Astrocyte of the cerebellum (primary cell): ENCODE measurements at places on chromosomes 5 and 9.

DNA sequence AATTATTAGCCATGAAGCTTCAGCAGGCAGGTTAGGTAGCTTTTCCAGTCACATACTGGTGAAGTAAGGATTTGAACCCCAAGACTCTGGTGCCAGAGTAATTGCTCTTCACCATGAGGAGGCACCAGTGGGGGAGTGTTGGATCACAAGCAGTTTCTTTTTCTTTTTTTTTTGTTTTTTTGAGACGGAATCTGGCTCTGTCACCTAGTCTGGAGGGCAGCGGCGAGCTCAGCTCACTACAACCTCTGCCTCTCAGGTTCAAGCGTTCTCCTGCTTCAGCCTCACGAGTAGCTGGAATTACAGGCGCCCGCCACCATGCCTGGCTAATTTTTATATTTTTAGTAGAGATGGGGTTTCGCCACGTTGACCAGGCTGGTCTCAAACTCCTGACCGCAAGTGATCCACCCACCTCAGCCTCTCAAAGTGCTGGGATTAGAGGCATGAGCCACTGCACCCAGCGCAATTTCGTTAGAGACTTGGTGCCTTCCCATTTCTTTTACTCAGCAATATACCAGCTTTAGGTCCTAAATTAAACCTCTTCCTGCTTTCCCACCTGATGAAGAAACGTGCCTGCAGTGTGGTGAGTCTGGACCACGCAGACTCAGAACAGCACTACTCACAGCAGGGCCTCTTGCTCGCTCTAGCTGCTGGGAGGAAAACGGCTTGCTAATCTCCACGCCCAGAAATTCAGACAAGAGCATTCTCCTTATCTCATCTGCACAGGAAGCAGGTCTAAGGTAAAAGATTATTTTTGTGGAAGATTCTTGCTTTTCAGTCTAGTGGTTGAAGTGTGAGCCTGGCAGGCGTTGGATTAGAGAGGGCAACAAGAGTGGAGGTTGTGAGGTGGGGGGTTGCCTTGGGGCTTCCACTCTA, at the start of gene S100Z:
Gene S100Z (plus strand): TSS at position 596 of the 873 bp plus-strand sequence. CDS start 25,346 bp downstream, outside the sequence.
- no peak for DNase-seq

DNA sequence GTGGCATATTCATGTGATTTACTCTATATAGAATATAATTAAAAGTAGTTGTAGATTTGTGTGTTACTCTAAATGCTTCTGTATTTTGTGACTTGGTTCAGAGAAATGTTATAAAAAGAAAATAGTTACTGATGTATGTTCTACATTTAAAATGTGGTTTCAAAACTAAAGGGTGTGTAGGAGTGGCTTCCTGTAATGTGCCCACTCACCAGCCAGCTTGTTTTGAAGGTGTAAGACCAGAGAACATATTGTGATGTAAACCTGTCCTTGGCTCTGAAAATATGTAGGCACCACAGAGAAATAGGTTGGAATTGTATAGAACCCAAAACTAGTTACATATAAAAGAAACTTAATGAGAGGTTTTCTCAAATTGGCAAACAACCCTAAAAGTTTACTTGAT, 51.2 kb upstream of the ARRDC3 start:
- no peak for DNase-seq

DNA sequence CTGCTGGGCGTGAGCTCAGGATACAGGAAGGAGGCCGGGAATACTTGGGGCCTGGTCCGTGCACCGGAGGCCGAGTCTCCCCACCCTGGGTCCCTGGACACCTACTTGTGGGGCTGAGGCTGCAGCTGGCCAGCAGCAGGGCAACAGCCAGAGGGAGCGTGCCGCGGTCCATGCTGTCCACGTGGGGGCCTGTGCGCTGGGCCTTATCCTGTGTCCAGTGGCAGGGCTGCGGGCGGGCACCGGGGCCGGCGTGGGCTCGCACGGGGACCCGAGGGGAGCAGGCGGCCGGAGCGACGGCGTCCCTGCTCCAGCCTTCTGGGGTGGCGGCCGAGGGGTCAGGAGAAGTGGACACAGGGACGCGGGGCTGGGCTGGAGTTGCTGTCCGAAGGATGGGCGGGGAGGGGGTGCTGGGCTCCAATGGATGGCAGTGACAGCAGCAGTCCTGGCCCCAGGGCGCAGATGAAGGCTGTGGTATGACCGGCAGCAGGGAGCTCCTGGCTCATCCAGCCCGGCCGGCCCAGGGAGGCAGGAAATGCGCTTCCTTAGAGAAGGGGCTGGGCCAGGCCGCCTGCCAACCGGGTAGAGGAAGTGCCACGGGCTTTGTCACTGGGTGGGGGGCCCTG, at the start of gene ENG:
Gene ENG (minus strand): TSS at position 475 of the 623 bp plus-strand sequence. CDS start 303 bp downstream, at position 172.
- DNase-seq = no peak

- peak; percentile 37 for DNase-seq
Measured at GRCh38 chr9:92242260-92243136, 51.0 kb downstream of the IARS1 start.

DNA sequence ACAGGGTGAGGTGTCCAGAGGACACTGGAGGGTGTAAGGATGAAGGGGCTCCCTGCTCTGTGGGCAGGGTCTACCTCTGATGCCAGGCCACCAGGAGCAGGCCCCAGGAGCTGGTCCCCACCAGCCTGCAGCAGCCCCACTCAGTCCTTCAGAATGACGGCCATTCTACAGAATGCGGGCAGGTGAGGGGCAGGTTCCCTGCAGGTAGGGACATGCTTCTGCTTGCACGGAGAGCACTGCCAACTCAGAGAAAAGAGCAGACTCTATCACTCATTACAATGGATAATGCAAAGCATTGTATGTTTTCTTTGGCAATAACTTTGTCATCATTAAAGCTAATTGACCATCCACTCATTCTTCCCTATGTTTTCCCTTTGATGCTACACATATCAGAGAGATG, 39.0 kb downstream of the DDX31 start:
- DNase-seq = no peak

GRCh38 chr5:75611311-75612225, at the start of gene ANKDD1B:
Gene ANKDD1B, plus strand, starts transcription at chr5:75611453. Its CDS starts 182 bp downstream, at chr5:75611635.
- DNase-seq = no peak

- DNase-seq = no peak
Measured at GRCh38 chr9:87869082-87869481, 13.6 kb upstream of the SPATA31E1 start.

DNA sequence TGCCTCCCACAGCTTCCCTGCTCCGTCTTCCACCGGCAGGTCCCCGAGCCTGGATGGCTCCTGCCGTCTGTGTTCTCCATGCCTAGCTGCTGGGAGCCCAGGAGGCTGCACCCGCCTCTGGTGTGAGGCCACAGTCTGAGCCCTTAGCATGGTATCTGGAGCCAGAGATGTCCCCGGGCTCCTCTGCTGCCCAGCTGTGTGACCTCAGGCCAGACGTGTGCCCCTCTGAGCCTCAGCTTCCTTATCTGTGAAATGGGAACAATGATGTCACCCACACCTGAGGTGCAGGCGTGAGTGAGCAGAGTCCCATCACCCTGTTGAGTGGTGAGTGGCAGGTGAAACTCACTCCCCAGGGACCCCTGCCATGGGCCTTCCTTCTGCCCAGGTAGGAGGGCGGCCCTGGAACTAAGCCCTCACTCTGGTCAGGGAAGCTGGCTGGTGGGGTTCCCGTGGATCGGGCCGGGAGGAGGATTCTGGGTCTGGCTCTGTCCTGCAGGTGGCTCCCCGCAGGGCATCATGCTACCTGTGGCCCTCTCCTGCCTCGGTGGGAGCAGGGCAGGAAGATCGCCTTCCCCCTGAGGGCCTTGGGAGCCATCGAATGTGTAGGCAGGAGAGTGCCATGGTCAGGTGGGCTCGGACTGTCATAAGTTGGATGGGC, 239.0 kb downstream of the PBX3 start:
- no peak for DNase-seq

DNA sequence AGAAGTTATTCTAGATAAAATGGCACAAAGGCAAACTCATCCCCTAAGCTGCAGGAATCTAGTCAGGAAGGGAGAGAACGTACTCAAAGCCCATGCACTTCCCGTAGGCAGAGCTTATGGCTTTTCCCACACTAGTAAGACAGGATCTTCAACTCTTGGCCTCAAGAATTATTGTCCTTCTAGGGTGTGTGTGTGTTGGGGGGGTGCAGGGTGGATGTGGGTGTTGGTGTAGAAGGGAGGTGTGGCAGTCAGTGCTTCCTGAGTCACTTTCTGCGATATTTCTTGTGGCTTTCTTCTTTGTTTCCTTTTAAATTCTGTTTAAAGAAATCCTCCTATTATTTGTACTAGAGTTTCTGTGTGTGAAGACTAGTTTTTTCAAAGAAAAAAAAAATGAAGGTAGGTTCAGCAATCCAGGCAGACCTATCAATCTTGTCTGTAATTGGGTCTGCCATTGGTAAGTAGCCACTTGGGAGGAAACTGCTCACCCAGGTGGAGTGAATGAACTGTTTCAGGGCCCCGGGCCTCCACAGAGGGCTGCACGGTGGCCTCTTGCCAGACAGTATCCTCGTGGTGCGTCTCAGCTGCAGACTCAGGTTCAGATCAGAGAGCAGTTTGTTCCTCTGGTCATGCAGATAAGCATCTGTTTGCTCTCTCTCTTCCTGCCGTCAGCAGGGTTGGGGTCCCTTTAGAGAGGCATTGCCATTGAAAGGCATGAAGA, 131.9 kb downstream of the NPR3 start:
- DNase-seq = no peak

DNA sequence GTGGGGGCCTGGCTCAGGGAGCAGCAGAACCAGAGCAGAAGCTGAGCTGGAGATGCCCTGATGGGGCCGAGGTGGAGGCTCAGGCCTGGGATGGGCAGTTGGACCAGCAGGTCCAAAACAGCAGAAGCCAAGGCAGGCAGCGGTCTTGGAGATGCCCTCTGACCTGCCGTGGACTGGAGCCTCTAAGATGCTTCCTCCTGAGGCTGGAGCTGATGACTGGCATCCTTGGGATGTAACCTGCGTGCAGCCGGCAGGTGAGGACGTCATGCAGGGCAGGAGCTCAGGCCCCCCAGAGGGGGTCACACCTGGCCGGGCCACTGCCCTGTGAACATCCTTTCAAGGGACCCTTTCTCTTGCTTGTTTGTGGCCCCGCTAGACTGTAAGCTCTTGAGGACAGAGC, 162.0 kb downstream of the RGS3 start:
- no peak for DNase-seq

- DNase-seq = no peak
Measured at GRCh38 chr9:10534850-10535249, 78.0 kb downstream of the PTPRD start.
